ENCODE measurements at places on chromosomes 4 and X.

DNA sequence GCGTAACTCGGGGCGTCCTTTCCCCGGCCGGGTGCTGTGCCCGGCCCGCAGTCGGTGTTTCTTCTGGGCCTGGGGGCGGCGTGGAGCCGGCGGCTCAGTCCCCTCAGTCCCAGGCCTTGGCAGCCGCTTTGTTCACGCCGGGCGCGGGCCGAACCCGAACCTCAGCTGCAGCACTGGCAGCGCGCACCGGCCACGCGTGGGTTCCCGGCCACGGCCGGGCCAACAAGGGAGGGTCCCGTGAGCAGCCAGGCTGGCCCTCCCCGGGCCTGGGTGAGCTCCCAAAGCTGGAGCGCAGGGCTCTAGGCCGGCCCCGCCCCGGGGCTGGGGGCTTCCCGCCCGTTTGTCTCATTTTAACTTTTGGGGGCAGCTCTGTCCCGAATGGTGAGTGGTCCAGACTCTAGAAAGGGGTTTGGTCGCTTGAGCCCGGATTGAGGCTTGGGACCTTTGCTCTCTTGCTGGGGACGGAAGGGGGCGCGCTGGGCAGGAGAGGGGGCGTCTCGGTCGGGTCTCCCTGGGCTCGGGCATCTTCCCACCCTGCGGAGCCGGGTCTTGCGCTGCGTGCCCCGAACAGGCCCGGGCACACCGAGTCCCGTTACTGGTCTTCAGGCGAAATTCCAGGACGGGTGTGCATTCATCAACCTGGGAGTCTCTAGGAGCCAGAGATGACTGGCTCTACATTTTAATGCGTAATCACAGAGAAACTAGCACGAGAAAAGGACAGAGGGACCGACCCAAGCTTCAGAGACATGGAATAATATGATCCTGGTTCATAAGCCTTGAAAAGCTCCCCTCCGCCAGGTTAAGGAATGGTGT, 177.1 kb downstream of the CBR4 start:
- no peak for DNase-seq

DNA sequence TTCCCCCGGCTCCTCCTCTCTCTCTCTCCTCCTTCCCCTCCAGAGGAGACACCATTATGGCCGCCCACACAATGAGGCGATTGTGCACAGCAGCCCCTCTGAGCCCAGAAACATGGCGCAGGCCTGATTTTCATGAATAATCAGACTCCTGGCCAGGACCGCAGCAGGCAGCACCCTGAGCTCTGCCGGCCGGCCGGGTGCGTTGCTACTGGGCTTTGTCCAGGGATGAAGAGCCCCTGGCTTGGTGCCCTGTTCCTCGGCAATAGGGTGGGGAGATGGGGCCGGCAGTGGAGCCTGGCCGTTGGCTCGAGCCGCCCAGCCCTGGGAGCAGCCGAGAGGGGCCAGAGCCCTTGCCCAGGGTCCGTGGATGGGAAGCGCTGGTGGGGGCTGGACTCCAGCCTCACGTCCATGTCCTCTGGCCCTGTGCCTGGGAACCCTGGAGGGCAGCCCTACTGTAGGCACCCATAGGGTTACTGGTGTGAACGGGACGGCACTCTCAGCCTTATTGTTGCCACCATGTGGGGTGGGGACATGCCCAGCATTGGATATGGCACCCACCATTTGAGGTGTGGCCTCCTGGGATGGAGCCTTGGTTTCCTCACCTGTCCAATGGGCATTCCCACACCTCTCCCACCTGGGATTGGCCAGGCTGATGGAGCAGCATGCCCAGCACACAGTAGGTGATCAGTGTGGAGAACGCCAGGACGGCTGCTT, 103.0 kb downstream of the SORCS2 start:
- DNase-seq, result no peak

DNA sequence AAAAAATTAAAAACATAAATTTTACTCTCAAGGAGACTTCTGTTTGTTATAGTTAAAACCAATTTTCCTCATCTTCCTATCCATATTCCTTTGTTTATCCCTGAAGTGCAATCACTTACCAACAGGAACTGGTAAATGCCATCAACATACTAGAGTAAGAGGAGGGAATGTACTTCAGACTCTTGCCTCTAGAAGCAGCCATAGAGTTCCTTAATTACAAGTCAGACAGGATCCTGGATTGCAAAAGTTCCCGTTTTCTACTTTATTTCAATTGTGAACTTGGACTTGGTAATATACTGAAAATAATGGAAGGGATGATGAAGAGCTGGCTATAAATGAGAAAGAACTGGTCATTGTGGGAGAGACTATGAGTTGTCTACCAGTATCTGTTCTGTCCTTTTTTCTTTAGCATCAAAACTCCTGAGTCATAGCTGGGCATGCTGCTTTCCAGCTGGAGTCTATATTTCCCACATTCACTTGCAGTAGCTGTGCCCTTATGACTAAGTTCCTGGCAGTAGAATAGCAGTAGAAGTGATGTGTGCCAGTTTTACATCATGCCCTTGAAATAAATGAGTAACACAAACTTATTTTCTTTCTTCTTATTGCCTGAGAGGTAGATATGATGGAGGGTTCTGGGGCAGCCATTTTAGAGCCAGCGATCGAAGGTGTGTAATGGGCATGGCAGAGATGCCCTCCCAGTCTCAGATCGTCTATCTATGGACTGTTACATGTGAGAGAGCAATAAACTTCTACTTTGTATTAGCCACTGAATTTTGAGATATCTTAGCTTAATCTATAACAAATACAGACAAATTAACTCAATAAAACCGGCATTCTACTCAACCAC, 26.8 kb upstream of the SPARCL1 start:
- DNase-seq, result peak; percentile 62

DNA sequence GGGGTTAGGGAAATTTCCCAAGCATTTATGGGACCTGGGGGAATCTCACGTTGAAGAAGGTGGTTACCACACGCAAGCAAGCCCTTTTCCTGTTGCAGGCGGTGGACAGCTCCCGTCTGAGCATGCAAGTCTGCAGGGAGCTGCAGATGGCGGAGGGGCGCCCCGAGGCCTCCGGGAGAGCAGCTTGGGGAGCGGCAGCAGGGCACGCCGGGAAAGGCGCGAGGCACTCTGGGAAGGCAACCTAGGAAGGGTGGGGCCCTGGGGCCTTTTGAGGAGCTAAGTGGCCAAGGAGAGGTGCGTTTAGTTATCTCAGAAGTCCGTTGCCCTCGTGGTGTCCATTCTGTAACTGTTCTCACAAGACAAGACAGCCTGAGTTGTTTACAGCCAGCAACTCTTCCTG, 57.0 kb upstream of the SLC25A4 start:
- DNase-seq, result no peak

DNA sequence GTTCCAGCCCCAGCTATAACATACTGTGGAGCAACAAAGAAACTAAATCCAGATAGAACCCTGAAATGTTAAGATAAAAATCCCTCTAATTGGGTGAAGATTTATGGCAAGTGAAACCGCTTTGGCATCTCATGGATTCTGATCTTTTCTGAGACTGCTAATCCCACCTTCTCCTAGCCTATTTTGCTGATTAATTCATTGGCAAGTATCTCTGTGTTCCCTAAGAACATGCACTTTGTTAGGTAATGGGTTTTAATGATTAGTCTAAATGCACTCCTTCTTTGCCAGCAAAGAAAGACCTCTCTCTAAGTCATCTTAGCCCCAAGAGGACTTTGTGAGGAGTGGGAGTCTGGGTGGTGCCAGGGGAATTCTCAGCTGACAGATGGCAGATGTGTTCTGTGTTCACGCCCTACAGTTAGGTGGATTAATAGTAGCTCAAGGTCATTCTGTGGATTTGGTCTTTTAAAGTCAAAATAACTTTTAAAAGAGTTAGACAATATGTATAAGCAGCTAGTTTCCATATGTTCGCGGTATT, 171.3 kb downstream of the UNC5C start:
- DNase-seq, result no peak

DNA sequence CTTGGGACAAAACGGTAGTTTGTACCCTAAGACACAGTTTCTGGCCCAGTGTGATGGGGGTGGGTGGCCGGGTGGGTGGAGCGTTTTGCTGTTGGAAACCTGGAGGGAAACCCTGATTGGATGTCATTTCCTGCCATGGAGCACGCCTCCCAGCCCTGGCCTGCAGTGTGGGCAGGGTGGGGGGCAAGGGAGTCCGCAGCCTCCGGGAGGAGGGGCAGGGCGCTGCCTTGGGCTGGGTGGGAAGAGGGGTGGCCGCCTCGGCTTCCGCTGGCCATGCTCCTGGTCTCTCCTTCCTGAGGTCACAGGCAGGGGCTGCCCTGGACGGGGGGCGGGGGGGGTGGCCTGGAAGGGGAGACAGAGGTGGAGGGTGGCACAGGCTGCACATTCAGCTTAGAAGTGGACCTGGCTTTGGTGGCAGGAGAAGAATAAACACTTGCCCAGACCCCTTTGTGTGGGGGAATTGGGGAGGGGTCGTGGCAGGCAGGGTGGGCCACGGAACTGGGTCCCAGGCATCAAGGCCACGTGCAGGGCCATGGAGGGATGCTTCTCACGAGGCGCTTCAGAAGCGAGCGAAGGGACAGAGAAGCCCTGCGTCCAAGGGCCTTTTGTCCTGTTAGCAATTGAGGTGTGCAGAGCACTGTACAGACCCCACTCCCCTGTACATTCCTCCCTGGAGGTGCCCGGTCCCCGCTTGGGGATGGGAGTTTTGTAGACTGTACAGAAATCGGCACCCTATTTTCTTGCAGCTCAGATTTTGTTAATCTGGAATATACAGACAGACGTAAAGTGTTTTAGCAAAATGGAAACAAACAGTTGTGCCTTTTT, 6.2 kb downstream of the NAT8L start:
- DNase-seq, result no peak

DNA sequence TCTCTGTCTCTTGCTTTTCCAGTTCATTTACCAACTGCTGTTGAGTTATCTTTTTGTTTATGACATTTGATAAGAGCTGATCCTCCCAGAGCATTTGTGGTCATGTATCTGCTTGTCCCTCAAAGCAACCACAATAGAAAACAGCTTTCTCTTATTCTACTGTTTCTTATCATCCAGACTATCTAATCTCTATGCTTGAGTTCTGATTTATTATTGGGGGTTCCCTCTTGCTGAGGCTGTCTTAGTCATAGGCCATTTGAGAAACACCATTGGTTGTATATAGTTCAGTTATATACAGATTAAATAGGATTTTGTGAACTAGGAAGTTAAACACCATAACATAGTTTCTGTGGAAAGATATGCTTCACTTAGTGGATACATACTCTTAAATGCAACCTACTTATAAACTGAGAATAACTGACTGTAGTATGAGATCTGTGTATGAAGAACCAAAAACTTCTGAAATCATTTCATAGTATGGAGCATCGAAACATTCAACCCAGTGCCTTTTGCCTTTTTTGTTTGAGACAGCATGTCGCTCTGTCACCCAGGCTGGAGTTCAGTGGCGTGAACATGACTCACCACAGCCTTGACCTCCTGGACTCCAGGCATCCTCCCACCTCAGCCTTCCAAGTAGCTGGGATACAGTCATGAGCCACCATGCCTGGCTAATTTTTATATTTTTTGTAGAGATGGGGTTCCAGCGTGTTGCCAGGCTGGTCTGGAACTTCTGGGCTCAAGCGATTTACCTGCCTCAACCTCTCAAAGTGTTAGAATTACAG, 75.8 kb downstream of the STIM2 start:
- DNase-seq, result no peak

GRCh38 chrX:9530848-9531274, 66.0 kb downstream of the TBL1X start:
- DNase-seq, result peak; percentile 50

DNA sequence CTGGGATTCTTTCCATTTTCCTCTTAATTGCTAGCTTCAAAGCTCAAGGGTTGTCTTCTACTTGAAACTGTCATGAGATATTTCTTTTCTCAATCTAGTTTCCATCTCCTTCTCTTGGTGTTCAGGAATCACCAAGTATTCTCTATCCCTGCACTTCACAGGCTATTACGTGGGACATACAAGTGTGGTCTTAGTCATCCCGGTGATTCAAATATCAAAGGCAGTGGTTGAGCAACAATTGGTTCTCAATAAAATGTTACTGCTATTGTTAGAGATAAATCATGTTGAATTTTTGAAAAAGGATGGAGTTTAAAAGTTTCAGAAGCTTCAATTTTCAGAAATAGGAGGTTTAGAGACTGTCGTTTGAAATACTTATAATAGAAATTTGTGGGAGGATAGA, 812.9 kb downstream of the FSTL5 start:
- DNase-seq, result no peak

DNA sequence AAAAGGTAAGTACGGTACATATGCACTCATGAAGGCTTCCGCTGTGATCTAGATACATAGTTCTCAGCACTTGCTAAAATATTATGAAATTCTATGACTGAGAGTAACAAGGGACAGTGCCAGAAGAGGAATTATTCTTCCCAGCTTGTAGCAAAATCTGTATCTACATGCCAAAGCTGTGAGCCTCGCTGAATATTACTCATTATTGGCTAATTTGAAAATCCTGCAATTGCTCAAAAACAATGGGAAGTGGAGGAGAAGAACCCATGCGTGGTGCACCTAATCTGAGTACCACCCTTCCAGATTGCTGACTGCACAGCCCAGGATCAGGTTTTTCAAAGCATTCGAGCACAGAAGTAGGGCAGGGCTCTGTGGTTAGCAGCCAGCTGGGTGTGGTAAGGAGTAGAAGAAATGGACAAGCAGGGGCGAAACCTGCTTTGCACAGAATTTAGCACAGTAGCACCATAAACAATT, 17.4 kb upstream of the PDCL2 start:
- DNase-seq, result no peak

DNA sequence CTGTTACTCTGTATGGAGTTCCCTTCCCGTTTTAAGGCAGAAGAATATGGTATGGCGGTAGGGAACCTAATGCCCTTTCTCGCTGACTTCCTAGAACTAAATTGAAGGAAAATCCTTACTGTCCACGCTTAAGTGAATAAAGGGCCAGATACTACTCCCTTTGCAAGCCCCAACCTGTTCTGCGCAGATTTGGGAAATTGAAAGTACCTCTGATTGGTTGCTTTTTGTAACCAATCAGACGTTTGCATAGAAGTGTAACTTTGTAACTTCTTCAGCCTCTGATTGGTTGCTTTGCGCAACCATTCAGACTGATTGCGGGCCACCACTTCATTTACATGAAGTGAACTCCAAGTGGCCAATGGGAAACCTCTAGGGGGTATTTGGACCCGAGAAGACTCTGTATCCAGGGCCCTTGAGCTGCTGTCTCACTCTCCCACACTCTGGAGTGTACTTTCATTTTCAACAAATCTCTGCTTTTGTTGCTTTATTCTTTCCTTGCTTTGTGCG, 1.2 kb upstream of the TMEM33 start:
- no peak for DNase-seq

DNA sequence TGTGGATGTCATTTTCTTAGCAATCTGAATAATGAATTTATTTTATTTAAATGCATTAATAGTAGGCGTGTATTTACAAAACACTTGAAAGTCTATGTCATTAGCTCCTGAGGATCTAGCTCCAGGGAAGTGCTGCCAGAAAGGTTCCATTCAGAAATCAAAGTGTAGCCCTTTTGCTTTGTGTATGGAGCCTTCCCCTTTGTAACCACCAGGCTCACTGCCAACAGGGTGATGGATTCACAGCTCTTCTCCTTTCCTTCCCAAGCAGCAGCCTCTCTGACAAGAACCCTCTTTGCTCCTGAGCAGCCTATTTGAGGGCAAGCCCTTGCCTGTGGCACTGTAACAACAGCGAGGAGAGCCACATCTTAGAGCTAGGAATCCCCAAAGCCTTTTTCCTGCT, 286.0 kb upstream of the RASGEF1B start:
- no peak for DNase-seq

All from activated CD4-positive, alpha-beta T cell treated with anti-CD3 and anti-CD28 coated beads, Interleukin-2, amount 50 U/mL, for 16 hours (primary cell).